ENCODE measurements at places on chromosomes 11 and 22.

GRCh38 chr22:49226096-49226495 lies 601.6 kb downstream of the BRD1 start:
- no peak for DNase-seq

- no peak for DNase-seq
These were observed 2.7 kb upstream of the GAB2 start for GRCh38 chr11:78420255-78420764.

DNA sequence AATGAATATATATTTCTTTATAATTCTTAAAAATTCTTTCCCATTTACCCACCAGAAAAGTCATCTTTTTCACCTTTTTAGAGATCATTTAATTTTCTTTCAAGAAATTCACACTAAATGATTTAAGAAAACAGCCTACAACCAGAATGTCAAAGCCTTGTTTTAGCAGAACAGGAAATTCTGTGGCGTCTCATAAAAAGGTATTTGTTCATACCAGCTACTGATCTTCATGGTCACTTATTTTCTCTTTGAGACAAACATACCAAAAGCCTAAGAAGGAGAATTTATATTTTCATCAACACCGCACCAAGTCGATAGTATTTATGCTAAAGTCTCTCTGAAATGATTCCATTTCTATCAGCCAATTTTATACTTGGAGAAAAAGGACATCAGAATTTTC lies 105.3 kb downstream of the ETS1 start:
- DNase-seq = no peak

GRCh38 chr22:37283393-37283937 lies 1.2 kb downstream of the CYTH4 start:
- DNase-seq = no peak

DNA sequence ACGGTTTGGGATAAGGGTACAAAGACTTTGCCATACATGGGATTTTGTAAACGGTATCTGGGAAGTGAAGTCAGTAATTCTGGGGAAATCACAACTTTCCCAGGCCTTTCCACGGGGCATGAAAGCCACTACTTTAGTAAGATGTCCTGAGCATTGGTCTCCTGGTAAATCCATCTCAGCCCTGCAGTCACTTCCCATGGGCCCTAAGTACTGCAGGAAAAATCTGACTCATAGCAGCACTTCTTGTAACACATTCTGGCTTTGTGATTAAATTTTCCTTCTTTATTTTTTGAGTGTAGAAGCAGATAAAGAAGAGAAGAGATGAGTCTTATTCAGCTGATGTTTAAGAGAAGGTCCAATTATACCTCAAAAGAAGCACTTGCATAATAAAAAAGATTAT lies 67.6 kb downstream of the BLID start:
- DNase-seq = no peak

- DNase-seq = no peak
These were observed 17.9 kb upstream of the TPH1 start for GRCh38 chr11:18063862-18064434.

DNA sequence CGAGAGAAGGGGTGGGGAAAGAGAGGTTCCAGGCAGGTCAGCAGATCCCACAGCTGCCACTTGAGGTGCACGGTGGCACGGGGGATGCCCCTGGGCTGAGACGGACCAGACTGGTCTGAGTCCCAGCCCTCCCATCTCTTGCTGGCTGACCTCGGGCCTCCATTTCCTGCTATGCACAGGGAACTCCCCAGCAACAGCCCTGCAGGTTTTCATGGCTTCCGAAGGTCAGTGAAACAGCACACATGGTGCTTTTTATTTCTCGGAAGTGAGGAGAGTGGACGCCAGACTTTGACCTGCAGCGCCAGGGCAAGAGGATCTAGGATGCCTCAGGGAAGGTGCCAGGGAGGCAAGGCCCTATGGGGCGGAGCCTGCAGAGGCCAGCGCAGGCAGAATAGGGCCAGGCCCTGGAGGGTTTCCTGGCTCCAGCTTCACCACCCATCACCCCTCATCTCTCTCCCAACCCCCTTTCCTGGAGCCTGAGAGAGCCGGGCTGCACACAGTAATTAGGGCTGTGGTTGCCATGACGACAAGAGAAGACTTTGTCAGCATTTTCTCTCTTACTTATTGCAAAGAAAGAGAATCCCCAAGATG lies 29.5 kb downstream of the SLC22A12 start:
- DNase-seq = no peak

DNA sequence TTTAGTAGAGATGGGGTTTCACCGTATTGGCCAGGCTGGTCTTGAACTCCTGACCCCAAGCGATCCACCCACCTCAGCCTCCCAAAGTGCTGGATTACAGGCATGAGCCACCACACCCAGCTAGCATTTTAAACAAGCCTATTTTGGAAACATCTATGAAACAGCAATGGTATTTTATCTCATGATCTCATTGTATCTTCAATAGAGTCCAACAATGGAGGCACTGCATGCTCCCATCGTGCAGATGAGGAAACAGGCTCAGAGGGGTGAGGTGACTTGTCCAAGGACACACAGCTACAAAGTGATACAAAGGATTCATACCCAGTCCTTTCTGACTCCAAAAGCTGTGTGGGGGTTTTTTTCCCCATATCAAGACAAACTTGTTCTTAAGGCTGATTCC lies 39.0 kb upstream of the RTL6 start:
- no peak for DNase-seq

DNA sequence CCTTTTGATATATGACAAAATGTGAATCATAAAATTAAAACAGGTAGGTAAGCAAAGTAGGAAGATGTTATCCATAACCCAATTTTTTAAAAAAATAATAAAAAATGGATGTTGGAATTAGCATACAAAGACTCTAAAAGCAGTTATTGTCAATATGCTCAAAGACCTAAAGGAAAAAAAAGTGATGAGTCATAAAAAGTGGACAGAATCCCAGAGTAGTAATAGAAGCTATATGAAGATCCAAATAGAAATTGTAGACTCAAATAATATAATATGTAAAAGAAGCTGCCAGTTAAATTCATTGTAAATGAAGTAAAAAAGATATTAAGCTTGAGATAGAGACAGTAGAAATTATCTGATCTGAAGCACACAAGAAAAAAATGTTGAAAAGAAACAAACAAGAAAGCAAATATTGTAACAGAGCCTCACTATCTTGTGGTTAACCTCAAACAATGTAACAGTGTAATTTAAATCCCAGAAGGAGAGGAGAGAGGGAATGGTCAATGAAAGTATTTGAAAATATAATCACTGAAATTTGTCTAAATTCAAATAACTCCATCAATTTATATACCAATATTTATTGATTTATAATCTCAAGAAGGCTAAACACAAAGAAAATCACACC lies 773.4 kb upstream of the RAG2 start:
- no peak for DNase-seq

DNA sequence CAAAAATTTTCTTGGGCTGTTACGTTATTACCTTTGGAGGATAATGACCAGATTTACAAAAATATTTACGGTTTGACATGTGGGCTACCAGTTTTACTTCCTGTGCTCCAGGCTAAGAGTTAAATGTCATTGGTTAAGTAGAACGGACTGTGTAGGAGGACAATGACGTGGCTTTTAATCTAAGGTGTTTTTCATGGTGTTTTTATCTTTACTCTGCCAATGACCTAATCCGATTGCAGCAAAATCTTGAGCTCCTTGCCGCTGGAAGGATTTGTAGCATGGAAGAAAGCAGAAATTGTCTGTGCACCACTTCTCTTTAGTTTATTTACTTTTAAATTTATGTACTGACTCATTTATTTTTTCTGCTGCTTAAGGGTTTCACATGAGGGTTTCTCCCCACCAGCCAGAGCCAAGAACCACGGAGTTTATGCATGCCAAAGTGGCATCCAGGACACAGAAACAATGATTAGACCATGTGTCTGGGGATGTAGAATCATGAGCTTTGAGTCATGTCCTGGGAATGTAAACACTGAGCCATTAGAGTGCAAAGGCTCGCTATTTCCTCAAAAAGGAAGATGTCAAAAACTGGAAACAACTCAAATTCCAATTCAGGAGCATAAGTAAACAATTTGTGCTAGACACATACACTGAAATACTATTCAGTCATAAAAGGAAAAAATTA lies 1.9 kb upstream of the CARD16 start:
- no peak for DNase-seq

- DNase-seq = no peak
These were observed 30.4 kb downstream of the USH1C start for GRCh38 chr11:17513853-17514252.

DNA sequence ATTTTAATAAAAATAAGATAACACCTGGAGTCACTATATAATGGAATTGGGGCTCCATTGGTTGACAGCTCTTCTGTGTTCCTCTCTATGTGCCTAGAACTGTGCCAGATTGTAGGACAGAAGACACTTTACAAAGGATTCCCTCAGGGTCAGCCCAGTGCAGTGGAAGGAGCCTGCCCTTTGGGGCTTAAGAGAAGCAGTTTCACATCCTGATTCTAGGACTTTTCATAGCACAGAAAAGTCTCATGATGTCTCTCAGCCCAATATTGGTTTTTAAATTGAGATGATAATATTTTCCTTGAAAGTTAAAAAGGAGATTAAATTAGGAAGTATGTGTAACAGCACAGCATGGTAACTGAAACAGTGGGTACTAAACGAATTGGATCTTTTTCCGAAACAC lies 7.1 kb downstream of the PLAAT4 start:
- no peak for DNase-seq

- no peak for DNase-seq
These were observed 13.4 kb upstream of the ST14 start for GRCh38 chr11:130145975-130146776.

- DNase-seq = no peak
These were observed 728.3 kb downstream of the METTL15 start for GRCh38 chr11:28836285-28837081.
